Activated CD4-positive, alpha-beta T cell treated with anti-CD3 and anti-CD28 coated beads for 24 hours (primary cell): ENCODE measurements at places on chromosomes 6 and 20.

- no peak for DNase-seq
Measured at GRCh38 chr6:130575557-130575956, 209.7 kb downstream of the TMEM200A start.

DNA sequence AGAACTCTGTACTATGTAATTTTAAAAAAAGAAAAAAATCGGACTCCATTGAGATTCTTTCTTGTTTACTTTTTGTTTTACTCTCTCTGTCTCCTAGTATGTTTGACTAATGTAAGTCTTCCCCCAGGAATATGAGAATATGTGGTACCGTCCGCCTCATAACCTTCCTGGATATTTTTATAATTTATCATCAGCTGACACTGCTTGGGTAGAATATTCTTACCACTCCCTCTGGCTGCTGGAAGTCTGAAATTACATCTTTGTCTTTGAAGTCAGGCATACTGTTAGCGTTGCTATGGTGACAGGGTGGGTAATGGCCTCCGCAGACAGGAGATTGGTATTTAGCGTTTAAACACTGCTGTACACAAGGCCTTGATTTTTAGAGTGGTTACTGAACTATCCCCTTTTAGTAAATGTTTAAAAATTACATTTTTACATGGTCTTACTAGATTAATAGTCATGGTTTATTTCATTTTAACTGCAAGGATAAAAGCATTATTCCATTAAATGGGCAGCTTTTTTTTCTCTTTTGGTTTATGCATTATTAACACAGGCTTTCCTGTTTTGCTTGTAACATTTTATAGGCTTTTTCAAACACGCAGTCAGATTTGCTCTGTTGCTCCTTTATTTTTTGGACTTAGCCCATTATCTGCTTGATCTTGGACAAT, 176.4 kb downstream of the ARID1B start:
- no peak for DNase-seq

- no peak for DNase-seq
Measured at GRCh38 chr20:36084897-36085613, 69.5 kb upstream of the EPB41L1 start.

DNA sequence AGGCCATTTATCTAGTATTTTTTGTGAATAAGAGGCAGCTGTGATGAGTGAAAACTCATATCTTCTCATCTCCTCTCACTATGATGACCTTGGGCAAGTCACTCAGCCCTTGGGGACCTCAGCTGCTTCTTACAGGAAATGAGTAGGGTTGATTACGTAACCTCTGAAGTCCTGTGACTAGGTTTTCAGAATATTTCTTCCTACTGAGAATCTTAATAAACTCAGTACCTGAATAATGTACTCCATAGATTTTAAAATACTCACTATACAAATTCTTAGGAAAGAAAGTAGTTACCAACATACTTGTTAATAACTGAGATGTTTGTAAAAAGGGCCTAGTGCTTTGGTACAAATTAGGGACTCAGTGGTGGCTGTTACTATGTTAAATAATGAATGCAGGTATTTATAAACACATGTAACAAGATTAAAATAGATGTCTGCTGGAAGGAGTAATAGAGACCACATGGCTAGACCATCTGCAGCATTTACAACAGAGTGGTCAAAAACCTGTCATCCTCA, 60.9 kb downstream of the RPRD1B start:
- DNase-seq = no peak

DNA sequence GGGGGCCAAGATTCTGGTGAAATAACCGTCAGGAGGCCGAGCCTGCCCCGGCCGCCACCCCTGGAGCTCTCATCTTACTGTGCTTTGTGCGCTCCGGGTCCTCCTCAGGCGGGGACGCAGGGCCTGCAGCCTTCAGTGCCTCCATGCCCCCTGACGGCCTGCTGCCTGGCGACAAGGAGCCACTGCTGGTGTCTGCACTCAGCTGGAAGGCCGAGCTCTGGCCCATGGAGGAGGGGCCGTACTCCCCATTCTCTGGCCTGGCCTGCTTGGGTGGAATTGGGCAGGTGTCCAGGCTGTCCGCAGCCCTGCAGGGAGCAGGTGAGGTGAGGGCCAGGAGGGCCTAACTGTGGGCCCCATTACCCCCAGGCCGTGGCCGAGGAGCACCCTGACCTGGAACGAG, 5.3 kb downstream of the ZNF512B start:
- DNase-seq = no peak

- DNase-seq = no peak
Measured at GRCh38 chr6:42025066-42025844, 25.1 kb upstream of the TAF8 start.

DNA sequence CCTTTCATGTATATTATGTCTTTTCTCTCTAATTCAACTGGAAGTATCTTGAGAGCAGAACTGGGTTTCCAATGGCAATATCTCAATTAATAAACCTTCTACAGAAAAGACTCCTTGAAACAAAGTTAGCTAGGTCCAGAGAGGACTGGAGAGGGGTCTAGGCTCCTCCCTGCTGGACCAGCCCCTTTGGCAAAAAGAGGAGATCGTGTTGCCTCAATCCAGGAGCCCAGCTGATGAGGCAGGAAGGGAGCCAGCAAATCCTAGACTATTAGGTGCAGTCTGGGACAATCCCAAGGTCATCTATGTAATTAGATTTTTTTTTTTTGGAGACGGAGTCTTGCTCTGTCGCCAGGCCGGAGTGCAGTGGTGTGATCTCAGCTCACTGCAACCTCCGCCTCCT, 21.9 kb downstream of the BCL2L1 start:
- DNase-seq = no peak

- no peak for DNase-seq
Measured at GRCh38 chr6:132788658-132789395, 9.6 kb downstream of the SLC18B1 start.

GRCh38 chr20:23596579-23597250, 9.0 kb downstream of the CST9 start:
- DNase-seq = no peak
